SK-N-DZ (cell line): ENCODE measurements at places on chromosomes 2 and 18.

DNA sequence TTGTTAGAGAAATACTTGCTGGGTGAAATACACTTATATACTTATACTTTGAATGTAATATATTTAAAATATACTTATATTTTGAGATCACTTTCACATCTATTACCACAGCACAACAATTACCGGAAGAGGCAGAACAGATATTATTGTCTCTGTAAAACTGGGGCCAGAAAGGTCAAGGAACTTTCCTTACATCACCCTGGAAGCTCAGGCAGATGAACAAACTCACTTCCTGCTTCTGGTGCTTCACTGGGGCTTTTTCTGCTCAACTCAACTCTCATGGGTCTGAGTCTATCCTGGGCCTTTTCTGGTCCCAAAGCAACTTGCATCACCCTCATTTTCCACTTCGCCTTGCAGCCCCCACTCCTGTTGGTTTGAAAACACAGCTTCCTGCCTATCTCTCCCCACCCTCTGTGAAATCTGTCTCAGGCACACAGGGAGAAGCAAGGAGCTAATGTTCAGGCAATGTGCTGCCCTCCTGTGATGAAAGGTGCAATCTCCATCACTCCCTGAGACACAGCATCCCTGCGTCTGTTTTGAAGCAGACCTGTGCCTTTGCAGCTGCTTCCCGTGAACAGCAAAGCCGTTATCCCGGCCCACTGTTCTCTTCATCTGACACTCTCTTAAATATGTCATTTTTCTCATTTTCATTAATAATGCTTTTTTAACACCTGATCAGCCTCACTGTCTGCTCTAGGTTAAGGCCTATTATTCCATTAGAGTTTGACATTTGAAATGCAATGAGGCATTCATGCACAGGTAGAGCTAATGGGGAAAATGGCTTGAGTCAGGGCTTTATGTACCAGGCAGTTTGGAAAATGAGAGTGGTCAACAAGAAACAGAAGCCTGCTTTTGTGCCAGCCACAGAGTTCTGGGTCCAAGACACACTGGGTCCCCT lies 251.9 kb upstream of the CHAC2 start:
- DNase-seq: peak; percentile 40

DNA sequence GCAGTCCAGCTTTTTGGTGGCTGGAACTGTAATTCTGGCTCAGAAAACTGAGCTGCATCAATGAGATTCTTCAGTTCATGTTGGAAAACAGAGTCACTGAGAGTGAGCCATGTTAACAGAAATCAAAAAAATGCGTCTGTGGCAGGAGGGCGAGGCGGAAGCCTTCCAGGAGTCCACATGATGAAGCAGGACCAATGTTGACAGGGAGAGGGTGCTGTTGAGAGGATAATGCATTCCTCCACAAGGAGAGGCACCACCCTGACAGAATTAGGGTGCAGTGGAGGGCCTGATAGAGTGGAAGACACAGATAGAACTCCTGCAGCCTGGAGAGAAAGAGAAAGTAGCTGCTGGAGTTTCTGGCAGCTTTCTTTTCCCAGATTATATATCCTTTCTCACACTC lies 111.5 kb downstream of the MGAT5 start:
- DNase-seq: no peak

- DNase-seq: no peak
Observed at GRCh38 chr2:207041786-207042554, 102.7 kb downstream of the CPO start.

DNA sequence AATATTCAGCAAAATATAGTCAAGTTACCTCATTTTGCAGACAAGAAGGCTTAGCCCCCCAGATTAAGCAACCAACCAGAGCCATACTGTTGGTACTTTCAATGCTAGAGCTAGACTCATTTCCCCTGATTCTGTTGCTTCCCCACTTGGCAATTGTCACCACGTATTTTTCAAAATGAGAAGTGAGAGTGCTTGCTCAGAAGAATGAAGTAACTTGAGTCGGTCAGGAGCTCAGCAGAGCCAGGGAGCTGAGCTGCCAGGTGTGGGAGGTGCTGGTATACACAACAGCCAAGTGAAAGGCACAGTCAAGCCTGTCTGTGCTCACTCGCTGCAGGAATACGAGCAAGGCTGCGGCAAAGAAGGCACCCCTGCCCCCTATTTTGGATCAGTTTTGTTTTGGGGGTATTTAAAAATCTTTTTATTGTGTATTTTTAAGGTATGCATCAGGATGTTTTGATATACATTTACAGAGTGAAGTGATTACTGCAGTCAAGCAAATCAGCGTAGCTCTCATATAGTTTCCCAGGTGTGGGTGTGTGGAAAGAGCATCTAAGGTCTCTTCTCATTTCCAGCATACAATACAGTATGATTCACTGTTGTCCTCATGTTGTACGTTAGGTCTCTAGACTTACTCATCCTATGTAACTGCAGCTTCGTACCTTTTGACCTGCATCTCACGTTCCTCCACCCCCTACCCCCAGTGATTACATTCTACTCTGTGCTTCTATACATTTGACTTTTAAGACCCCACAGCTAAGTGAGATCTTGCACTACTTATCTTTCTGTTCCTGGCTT lies 62.4 kb downstream of the MRPS9 start:
- no peak for DNase-seq

- DNase-seq: no peak
Observed at GRCh38 chr18:46809145-46809544, 52.3 kb upstream of the ST8SIA5 start.

GRCh38 chr2:18117592-18117991 lies 239.1 kb downstream of the KCNS3 start:
- no peak for DNase-seq
